ENCODE measurements at places on chromosomes 2 and 18. TPM values are rescaled to one million over a fixed set of nuclear protein-coding genes. Genes with fewer than 3 reads are reported as not detected.
A peak's percentile ranks its signal among the peaks of the same experiment; 100 is the strongest.

- H3K27me3 ChIP-seq = peaks cover 4% of the 10 kb centered on the region
- DNase-seq = no peak
- no peaks in the 10 kb centered on the region for H3K36me3 ChIP-seq
- H3K4me1 ChIP-seq = peaks cover 23% of the 10 kb centered on the region
- no peak overlapping the region for H3K4me3 ChIP-seq
- H3K27ac ChIP-seq = no peak overlapping the region
Observed at GRCh38 chr2:228509021-228509420, 327.5 kb upstream of the SPHKAP start.

DNA sequence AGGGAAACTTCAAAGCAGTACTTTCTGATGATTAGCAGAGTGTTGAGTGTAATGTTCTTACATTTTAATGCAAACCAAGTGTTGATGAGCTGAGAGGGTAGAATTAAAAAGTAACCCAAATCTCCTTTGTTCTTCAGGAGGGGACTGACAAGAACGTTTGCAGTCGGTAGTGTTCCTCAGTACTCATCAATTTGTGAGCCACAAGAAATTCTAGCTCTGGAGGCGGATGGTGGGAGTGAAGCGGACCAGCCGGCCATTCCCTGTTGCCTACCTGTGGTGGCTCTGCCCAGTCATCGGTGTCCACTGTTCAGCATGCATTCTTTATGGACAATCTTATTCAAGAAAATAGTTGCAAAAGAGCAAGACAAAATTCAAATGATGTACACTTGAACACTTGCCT, 438.6 kb upstream of the POU3F3 start:
- H3K27me3 ChIP-seq = no peaks in the 10 kb centered on the region
- no peaks in the 10 kb centered on the region for H3K4me1 ChIP-seq
- DNase-seq = no peak
- no peak overlapping the region for H3K4me3 ChIP-seq
- H3K27ac ChIP-seq = no peak overlapping the region

GRCh38 chr2:221572821-221573429, 821 bp upstream of the EPHA4 start:
- H3K4me3 ChIP-seq = peak overlapping the region; percentile 66
- peaks cover 28% of the 10 kb centered on the region for H3K4me1 ChIP-seq
- H3K27me3 ChIP-seq = no peaks in the 10 kb centered on the region

GRCh38 chr2:101173707-101174295, 22.6 kb upstream of the TBC1D8 start:
- DNase-seq = no peak
- H3K4me1 ChIP-seq = no peaks in the 10 kb centered on the region
- H3K27me3 ChIP-seq = no peaks in the 10 kb centered on the region
- H3K4me3 ChIP-seq = no peak overlapping the region
- no peaks in the 10 kb centered on the region for H3K36me3 ChIP-seq

DNA sequence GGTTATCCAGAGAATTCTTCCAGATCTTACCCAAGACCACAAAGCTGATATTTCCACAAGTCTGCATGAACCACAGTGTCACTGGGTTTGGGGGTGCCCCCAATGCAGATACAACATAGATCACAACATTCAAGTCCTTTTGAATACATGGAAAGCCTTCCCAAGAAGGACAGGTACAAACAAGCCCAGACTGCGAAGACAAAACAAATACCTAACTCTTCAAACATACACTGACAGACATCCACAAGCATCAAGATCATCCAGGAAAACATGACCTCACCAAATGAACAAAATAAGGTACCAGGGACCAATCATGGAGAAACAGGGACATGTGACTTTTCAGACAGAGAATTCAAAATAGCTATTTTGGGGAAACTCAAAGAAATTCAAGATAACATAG, 93.1 kb downstream of the MDH1 start:
- no peaks in the 10 kb centered on the region for H3K4me1 ChIP-seq
- no peak overlapping the region for H3K4me3 ChIP-seq
- H3K36me3 ChIP-seq = no peaks in the 10 kb centered on the region

- no peak for DNase-seq
- H3K36me3 ChIP-seq = no peaks in the 10 kb centered on the region
- H3K4me1 ChIP-seq = no peaks in the 10 kb centered on the region
- H3K4me3 ChIP-seq = no peak overlapping the region
- no peaks in the 10 kb centered on the region for H3K27me3 ChIP-seq
Observed at GRCh38 chr2:170743530-170744239, 26.5 kb upstream of the ERICH2 start.

DNA sequence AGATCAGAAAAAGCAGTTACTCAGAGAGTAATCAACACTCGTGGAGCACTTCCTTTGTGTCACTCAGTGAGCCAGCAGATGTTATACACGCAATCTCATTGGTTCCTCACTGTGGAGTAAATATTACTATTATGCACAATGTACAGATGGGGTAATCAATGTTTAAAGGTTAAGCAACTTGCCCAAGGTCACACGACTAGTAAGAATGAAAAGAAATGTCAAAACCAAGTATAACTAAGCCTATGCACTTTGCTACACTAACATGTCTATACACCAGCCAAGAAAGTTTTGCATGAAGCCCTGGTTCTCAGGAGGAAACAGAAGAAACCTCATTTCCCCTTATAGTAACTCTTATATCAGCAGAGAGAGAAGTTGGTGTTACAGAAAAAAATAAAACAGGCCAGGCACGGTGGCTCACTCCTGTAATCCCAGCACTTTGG, 5.4 kb downstream of the METTL21A start:
- peaks cover 52% of the 10 kb centered on the region for H3K4me1 ChIP-seq
- peak overlapping the region; percentile 81 for H3K27ac ChIP-seq
- no peaks in the 10 kb centered on the region for H3K27me3 ChIP-seq
- H3K4me3 ChIP-seq = peak overlapping the region; percentile 39
- H3K36me3 ChIP-seq = peaks cover 52% of the 10 kb centered on the region

DNA sequence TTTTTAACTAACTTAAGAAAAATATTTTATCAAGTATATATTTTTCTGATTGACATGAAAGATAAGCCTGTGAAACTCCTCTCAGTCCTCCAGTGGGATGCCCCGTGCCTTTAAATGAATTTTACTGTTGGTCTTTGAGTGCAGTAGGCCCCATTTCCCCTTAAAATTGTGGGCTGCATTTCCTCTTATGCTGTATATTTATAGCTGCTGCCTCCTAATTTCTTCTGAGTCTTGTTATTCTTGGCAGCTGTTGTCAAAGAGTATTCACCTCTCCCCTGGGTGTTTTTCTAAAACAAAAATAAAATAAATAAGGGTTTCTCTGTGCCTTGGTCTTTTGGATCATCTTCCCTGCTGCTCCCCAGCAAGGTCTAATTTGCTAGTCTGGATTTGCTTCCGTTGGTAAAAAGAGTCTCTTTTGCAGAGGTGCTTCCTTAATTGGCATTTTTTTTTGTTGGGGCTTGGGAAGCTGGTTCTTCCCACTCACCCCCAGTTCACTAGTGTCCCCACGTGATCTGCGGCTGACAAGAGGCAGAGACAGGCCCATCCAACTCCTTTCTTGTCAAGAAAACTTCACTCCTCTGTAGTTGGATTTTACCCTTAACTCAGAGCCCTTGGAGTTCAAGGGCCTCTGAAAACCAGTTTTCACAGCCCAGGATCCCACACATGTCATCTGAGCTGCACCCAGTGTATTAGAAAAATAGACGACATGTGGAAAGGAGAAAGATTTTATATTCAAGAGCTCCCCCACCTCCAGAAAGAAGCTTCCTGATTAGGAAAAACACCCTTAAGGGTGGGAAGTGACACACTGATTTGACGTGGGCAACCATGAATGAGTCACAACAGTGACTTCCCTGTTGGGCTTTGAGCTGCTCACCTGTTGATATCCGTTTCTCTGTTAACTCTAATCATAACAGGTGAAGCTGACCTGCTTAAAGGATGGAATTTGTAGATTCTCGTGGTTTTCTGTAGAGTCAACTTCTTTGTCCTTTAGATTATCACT, 431.5 kb downstream of the DCDC2C start:
- no peaks in the 10 kb centered on the region for H3K27me3 ChIP-seq
- DNase-seq = no peak
- H3K36me3 ChIP-seq = no peaks in the 10 kb centered on the region
- H3K4me1 ChIP-seq = no peaks in the 10 kb centered on the region
- no peak overlapping the region for H3K27ac ChIP-seq

- no peak for DNase-seq
- no peaks in the 10 kb centered on the region for H3K4me1 ChIP-seq
- no peak overlapping the region for H3K27ac ChIP-seq
- H3K36me3 ChIP-seq = no peaks in the 10 kb centered on the region
Observed at GRCh38 chr2:145000376-145000775, 480.5 kb upstream of the ZEB2 start.

GRCh38 chr2:227849906-227850305, 21.5 kb upstream of the DAW1 start:
- H3K4me1 ChIP-seq = no peaks in the 10 kb centered on the region
- H3K4me3 ChIP-seq = no peak overlapping the region
- no peak overlapping the region for H3K27ac ChIP-seq
- H3K36me3 ChIP-seq = no peaks in the 10 kb centered on the region
- no peaks in the 10 kb centered on the region for H3K27me3 ChIP-seq

- no peaks in the 10 kb centered on the region for H3K36me3 ChIP-seq
- DNase-seq = no peak
- H3K4me3 ChIP-seq = no peak overlapping the region
Observed at GRCh38 chr18:36649205-36649604, 179.6 kb downstream of the TPGS2 start.

DNA sequence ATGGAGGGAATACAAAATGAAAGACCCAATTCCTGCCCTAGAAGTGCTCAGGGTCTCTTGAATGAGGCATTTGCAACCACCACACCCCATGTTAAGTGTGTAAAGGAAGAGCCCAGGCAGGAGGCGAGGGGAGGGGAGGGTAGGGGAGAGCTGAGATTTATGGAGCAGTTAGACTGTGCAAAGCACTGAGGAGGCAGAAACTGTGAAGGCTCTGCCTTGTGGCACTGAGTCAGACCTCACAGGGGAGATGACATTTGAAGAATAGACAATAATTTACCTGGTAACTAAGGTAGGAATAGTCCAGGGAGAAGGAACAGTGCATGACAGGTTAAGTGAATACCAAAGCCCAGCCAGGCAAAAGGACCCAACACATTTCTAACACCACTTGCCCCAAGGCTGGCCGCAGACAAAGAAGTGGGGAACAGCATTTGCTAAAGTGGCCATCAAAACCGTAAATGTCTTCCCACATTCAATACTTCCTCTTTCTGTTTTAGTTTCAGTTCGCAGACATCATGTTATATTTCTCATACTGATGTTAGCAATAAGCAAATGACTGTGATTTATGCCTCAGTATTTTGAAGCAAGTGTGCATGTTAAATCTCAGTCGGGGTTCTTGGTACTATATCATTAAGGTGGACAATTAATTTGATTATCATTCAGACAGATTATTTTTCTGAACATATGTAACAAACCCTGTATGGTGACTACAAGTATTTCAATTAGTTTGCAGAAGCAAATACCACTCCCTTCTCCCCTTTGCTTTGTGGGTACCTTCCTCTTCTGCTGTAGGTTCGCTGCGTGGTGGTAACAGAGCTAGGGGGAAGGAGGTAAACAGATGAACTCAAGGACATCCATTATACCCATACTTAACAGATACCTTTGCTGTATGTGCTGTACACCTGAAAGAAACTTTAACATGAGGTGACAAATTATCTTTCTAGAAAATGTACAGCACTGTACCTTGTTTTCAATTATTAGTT, 27.5 kb downstream of the CDH20 start:
- H3K27ac ChIP-seq = no peak overlapping the region
- H3K4me1 ChIP-seq = peaks cover 10% of the 10 kb centered on the region
- H3K36me3 ChIP-seq = no peaks in the 10 kb centered on the region

DNA sequence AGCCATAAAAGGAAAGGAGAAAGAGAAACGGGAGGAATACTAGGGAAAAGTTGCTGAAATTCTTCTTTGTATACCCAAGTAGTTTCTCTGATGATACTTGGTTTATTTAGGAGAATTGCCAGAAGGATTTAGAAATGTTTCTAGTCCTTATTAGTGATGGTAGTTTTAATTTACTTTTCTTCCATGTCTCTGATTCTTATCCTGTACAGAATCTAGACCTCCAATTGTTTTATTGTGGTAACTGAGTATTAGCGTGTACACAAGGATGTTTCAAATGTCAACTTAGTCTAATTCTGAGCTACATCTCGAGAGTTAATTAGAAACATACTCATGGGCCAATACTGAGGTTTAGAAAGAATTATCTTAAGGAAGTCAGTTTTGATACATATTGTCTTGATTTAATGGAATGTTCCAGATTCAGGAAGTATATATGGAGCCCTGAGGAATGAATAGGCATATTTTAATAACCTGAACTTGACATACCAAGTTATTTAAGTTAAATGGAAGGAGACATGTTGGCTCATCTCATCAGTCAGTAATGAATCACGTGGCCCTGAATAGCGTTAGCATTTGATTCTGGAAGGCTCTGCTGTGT, 219.6 kb downstream of the LTBP1 start:
- no peak overlapping the region for H3K4me3 ChIP-seq
- H3K27ac ChIP-seq = no peak overlapping the region
- no peaks in the 10 kb centered on the region for H3K27me3 ChIP-seq
- H3K36me3 ChIP-seq = no peaks in the 10 kb centered on the region
- DNase-seq = no peak
- no peaks in the 10 kb centered on the region for H3K4me1 ChIP-seq

DNA sequence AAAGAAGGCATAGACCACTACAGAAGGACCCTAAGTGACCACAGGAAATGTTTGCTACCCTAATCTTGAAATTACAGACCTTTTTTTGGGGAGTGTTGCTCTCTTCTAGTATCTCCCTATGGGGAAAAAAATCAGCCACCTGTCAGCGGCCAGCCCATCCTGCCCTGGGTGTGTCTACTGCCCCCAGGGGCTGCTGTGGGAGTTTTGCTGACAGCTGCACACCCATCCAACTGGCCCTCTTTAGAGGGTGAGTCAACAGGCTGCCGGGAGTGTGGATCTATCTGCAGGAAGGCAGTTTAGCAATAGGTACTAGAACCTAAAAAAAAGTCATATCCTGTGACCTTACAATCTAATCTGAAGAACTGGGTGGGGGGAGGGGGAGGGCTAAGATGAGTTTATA, 796 bp upstream of the DYSF start:
- H3K27ac ChIP-seq = no peak overlapping the region
- no peaks in the 10 kb centered on the region for H3K27me3 ChIP-seq
- H3K4me3 ChIP-seq = no peak overlapping the region
- H3K36me3 ChIP-seq = no peaks in the 10 kb centered on the region
- DNase-seq = no peak
- H3K4me1 ChIP-seq = peaks cover 5% of the 10 kb centered on the region

GRCh38 chr18:63043516-63043915, 276.1 kb downstream of the BCL2 start:
- H3K27ac ChIP-seq = no peak overlapping the region
- H3K4me3 ChIP-seq = no peak overlapping the region
- no peak for DNase-seq

GRCh38 chr18:70553245-70553935, 264.5 kb downstream of the SOCS6 start:
- H3K4me1 ChIP-seq = peaks cover 64% of the 10 kb centered on the region
- DNase-seq = peak; percentile 47
- peak overlapping the region; percentile 95 for H3K27ac ChIP-seq
- H3K36me3 ChIP-seq = no peaks in the 10 kb centered on the region
- 0 out of 2 replicates have a peak overlapping the region, but pooled peaks have one; percentile 3 for H3K4me3 ChIP-seq

DNA sequence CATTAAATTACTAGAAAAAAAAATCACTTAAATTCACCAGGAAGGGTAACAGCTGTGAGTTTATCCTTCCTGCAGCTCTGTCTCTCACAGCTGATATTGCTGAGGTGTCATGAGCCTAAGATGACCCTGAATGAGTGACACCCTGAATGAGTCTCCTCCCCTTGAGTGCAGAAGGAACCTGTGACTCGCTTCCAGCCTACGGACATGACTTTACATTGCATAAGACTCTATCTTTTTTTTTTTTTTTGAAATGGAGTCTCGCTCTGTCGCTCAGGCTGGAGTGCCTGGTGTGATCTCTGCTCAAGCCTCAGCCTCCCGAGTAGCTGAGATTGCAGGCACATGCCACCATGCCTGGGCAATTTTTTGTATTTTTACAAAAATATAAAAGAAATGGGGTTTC, 14.1 kb downstream of the MRO start:
- no peak for DNase-seq
- H3K4me1 ChIP-seq = peaks cover 11% of the 10 kb centered on the region
- no peaks in the 10 kb centered on the region for H3K36me3 ChIP-seq
- no peak overlapping the region for H3K27ac ChIP-seq

The LRRC30 gene
- total RNA-seq = not detected

The DSC3 gene
- total RNA-seq = 0.22 TPM

The RFTN2 gene
- not detected for total RNA-seq
